IPS DF 6.9 (cell line): ENCODE measurements at places on chromosomes 2 and 18.

- DNase-seq: no peak
Observed at GRCh38 chr2:240340361-240340761, 95.1 kb upstream of the GPC1 start.

- DNase-seq: no peak
Observed at GRCh38 chr2:223457301-223457700, 144.9 kb downstream of the SCG2 start.

DNA sequence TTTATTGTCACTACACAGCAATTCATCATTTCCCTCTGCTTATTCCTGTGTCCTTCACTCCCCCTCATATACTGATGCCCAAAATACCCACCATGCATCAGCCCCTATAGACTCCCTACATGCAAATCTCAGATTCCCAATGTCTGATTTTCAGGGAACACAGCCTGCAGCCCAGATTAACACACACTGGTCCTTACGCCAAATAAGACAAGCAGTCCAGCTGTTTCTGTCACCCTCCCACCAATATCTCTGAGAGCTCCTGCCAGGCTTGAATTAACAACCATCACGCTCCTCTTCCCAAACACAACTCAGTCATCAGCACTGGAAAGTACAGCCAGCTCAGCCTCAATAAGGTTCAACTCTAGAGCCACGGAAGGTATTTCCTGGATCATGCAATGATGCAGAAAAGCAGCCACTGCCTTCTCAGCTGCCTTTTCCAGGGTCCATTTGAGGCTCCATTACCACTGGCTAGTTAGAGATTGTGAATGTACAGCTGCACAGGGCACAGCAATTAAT lies 39.0 kb upstream of the SLC35F5 start:
- DNase-seq: no peak

GRCh38 chr18:10784596-10785202 lies 258.9 kb downstream of the NAPG start:
- no peak for DNase-seq
